Activated naive CD4-positive, alpha-beta T cell (primary cell): ENCODE measurements at places on chromosomes 3 and 15.

- DNase-seq, result no peak
Measured at GRCh38 chr3:23776352-23776891, 29.3 kb upstream of the UBE2E1 start.

GRCh38 chr15:36994790-36995189 is 105.6 kb downstream of the MEIS2 start:
- no peak for DNase-seq

DNA sequence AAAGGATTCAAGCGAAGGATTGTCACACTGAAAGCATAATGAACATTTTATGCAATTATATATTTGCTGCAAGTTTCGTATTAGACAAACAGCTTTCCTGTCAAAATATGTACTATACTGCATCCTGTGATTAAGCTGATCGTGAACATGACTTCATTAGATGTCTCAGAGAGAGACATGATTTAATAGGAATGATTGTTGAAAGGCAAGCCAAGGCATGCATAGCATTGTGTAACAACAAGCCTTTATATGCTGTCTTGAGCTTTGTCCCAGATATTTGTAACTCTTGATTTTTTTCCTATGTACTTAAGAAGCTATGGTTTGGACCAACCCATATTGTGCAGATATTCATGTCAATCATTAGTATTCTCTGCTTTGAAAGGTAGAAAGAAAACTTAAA is 309.1 kb downstream of the KCNH8 start:
- no peak for DNase-seq

GRCh38 chr3:98583766-98584165 is 9.6 kb downstream of the CPOX start:
- no peak for DNase-seq

DNA sequence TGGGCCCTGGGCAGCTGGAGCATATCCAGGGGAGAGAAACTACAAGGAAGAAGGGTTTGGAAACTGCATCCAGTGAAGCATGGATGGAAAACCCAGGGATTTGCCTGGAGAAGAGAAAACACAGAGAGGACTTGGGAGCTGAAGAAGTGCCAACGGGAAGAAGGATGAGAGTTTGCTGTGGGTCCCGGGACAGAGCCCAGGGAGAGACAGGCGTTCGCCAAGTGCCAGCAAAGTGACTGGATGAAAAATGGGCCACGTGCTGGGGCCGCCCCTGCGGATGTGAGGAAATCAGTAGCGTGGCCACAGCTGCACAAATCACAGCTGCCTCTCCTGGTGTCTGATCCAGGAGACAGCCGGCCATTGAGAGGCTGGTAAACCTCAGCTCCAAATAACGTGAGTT is 70.4 kb downstream of the HES1 start:
- DNase-seq, result no peak

DNA sequence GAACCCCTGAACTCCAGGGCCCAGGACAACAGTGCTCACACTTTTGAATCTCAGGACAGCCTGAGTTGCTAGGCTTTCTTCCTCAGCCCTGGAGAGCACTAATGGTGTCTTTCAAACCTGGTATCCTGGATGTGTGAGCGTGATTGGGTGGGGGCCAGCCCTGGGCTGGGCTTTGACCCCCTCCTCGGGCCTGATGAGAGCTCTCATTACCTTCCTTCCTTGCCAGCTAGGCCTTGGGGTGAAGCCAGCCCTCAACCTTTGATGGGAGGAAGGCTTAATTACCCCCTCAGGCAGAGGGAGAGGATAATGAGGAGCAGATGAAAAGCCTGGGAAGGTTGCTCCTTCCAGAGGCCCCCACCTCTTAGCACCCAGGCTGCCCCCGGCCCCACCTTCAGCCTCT is 31.1 kb upstream of the INSYN1 start:
- DNase-seq, result no peak

GRCh38 chr3:106827515-106828213 is 549.6 kb upstream of the CCDC54 start:
- DNase-seq, result no peak

- no peak for DNase-seq
Measured at GRCh38 chr3:145013931-145014330, 1042.3 kb downstream of the DIPK2A start.

DNA sequence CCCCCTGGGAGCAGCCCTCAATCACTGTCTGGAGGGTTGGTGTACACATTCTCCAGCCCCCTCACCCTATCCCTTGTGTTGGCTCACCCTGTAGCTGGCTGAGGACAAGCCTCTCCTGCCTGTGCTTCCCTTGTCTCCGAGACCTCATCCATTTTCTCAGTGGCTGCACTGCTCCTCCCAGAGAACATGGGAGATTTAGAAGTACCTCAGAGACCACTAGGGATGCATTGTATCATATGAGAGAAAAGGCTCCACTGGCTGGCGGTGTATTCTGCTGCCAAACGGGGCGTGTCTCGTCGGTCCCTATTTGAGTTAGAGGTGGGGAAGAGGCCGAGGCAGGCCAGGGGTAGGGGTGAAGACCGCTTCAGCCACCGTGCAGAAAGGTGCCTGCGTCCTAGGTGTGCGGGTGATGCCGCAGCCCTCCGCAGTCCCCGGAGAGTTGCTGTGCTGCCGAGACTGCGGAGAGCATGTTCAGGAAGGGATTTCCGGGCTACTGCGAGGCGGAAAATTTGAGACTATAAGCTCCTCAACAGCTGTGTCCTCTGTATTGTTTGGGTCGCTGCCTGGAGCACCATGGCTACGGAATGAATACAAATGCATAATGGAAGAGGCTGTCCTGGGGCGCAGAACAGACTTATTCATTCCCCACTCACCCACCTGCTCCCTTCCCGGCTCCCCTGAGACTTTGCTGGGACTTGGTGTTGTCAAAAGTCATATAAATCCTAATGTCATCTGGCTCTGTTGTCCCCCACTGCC is 43.8 kb downstream of the SPSB4 start:
- DNase-seq, result no peak

- DNase-seq, result no peak
Measured at GRCh38 chr15:91950631-91951329, 97.3 kb downstream of the SLCO3A1 start.

GRCh38 chr3:73556520-73557372 is 68.0 kb downstream of the PDZRN3 start:
- no peak for DNase-seq

DNA sequence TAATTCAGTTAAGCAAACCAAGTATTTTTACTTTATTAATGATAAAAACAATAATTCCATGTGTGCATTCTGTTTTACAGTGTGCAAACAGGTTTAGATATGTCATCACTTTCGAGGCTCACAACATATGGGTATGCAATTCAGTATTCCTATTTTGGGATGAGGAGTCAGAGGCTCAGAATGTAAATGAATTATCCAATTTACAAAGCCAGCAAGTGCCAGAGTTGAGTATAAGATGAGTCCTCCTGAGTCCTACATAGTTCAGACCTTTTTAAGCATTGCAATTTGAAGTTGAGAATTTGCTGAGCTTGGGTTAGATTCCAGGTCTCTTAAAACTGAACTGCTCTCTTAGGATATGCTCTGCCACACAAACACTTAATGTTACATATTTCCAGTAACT is 424.2 kb upstream of the ROBO2 start:
- DNase-seq, result no peak

DNA sequence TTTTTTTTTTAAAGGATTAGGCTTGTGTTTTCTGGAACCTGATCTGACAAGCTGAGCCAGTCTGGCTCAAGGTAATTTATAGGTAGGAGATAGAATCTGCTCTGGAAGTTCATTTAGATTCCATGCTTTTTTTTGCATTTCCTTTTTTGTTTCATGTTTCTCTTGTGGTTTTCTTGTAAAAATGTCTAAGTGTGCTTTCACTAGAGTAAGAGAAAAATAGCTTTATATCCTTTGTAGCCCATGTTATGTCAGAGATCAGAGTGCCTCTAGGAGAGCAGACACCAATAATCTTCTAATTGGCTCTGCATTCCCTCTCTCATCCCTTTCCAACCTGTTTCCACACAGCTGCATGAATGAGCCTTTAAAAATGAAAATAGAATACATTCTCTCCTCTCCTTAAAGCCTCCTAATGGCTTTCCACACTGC is 389.8 kb upstream of the KCNMB2 start:
- DNase-seq, result no peak

DNA sequence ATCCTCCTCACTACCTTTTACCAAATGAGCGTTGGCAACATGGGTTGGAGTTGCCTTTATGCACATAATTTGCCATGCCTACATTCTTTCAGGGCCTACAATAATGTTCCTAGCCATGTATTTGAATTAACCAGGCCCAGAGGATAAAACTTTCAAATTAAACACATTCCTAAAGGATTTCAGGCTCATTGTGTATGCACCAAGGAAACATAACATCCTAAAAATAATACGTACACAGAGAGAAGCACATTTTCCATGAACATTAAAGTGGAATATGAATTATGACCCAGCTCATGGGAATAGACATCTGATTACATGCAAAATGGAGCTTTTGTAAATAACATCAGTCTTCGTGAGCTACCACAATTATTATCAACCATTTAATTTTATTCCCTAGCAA is 203.3 kb downstream of the RORA start:
- DNase-seq, result no peak

GRCh38 chr15:74196175-74196574 is 6.4 kb downstream of the STRA6 start:
- no peak for DNase-seq

GRCh38 chr3:13188975-13189374 is 115.7 kb upstream of the IQSEC1 start:
- no peak for DNase-seq

DNA sequence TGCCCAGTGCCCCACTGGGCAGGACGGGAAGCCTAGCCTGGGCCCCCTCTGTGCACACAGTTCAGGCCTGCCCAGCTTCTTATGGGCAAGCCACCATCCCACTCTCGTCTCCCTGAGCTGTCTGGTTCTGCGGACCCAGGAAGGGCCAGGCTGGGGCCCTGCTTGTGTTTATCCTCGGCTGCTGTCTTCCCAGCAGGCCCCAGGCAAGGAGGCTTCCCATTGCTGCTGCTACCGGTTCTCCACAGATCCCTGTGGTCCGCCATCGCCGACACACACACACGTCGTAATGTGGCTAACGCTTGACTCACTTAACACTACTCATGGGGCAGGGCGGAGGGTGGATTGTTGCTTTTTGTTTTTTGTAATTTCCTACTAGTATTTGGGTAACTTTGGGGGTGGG is 52.4 kb upstream of the SLC6A1 start:
- no peak for DNase-seq
